ENCODE measurements at places on chromosomes 16 and 17. TPM values are rescaled to one million over a fixed set of nuclear protein-coding genes. Genes with fewer than 3 reads are reported as not detected.

GRCh38 chr17:72705905-72706395 lies 386.5 kb downstream of the SLC39A11 start:
- H3K4me3 ChIP-seq: no peak overlapping the region
- no peak for DNase-seq
- H3K36me3 ChIP-seq: no peaks in the 10 kb centered on the region
- peaks cover 6% of the 10 kb centered on the region for H3K4me1 ChIP-seq

DNA sequence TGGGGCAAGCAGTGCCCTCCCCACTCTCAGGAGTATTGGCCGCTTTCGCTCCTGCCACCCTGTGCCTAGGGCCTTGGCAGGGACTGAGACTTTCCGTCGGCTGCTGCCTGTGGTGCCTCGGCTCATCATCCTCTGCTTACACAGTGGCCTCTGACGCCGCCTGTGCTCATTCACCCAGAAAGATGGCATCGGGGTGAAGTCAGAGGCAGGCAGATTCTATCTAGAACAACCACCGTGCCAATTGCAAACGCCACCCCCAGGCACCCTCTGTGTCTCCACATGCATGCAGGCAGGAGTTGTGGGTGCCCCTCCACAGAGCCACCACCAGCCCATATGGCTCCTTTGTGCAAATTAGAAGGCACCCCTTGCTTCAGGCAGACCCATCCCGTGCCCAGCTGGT lies 154.2 kb upstream of the GSE1 start:
- H3K27me3 ChIP-seq: no peaks in the 10 kb centered on the region
- H3K27ac ChIP-seq: no peak overlapping the region
- H3K4me1 ChIP-seq: peaks cover 4% of the 10 kb centered on the region
- H3K36me3 ChIP-seq: no peaks in the 10 kb centered on the region

GRCh38 chr17:65629234-65629690 lies 67.8 kb upstream of the AXIN2 start:
- H3K4me1 ChIP-seq: no peaks in the 10 kb centered on the region
- no peaks in the 10 kb centered on the region for H3K36me3 ChIP-seq
- H3K27me3 ChIP-seq: no peaks in the 10 kb centered on the region
- H3K4me3 ChIP-seq: no peak overlapping the region
- no peak for DNase-seq

DNA sequence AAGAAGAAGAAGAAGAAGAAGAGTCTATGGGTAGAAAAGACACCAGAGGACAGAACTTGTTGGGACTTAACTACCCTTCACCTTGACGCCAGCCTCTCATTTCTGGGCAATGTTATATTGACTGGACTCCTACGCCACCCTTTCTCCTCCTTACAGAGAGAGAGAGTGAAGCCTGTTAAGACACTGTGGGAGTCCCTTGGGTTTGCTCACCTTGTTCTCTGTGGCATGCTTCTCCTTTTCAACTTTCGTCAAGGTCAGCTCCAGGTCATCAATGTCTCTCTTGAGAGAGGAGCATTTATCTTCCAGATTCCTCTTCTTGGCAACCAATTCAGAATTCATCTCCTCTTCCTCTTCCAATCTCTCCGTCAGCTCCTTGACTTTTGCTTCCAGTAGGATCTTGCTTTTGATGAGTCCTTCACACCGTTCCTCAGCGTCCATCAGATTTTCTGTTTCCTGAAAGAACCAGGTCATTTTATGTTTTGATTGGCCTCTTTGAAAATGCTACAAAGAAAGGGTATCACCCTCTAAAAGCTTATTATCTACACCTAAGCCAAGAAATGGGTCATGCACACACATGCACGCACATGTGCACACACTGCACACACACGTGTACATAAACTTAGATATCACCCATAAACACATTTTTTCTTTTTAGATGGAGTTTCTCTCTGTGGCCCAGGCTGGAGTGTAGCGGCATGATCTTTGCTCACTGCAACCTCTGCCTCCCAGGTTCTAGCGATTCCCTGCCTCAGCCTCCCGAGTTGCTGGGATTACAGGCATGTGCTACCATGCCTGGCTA lies 48.8 kb downstream of the MYH13 start:
- H3K4me3 ChIP-seq: no peak overlapping the region
- DNase-seq: no peak
- no peaks in the 10 kb centered on the region for H3K27me3 ChIP-seq
- peaks cover 4% of the 10 kb centered on the region for H3K4me1 ChIP-seq

DNA sequence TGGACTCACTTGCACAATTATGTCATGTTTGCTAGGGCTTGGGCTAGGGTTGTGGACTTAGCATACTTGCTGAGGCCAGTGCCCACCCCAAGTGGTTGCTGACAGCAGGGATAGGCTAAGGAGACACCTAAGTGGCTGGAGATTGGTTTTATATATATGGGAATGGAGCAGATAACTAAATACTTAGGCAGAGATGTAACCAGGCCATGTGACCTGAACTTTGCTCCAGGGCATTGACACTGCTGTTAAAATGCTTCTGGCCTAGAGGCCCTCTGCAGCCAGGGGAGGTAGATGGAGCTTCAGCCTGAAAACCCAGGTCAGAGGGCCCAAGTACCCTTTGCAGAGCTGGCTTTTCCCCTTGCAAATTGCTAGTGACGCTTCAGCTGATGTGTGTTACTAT lies 1.4 kb upstream of the ITGB3 start:
- H3K4me1 ChIP-seq: peaks cover 9% of the 10 kb centered on the region
- no peak for DNase-seq
- no peak overlapping the region for H3K4me3 ChIP-seq
- no peak overlapping the region for H3K27ac ChIP-seq
- H3K27me3 ChIP-seq: peaks cover 36% of the 10 kb centered on the region
- no peaks in the 10 kb centered on the region for H3K36me3 ChIP-seq

DNA sequence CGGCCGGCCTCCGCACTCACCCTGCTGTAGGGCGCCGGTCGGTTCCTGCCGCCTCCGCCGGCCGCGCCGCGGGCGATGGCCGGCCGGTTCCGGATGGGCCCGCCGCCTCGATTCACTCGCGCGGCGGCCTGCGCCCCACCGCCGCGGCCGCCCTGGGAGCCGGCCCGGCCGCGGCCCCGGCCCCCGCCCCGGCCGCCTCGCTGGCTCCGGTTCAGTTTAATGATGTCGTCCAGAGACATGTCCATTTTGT lies 158 bp downstream of the ALYREF start:
- H3K27ac ChIP-seq: no peak overlapping the region
- peaks cover 36% of the 10 kb centered on the region for H3K4me1 ChIP-seq
- H3K36me3 ChIP-seq: peaks cover 2% of the 10 kb centered on the region
- no peaks in the 10 kb centered on the region for H3K27me3 ChIP-seq
- no peak for DNase-seq
- H3K4me3 ChIP-seq: no peak overlapping the region

- H3K27me3 ChIP-seq: no peaks in the 10 kb centered on the region
- H3K4me3 ChIP-seq: no peak overlapping the region
- DNase-seq: no peak
- H3K4me1 ChIP-seq: no peaks in the 10 kb centered on the region
- no peaks in the 10 kb centered on the region for H3K36me3 ChIP-seq
Observed at GRCh38 chr16:62406387-62406786, 370.1 kb upstream of the CDH8 start.

DNA sequence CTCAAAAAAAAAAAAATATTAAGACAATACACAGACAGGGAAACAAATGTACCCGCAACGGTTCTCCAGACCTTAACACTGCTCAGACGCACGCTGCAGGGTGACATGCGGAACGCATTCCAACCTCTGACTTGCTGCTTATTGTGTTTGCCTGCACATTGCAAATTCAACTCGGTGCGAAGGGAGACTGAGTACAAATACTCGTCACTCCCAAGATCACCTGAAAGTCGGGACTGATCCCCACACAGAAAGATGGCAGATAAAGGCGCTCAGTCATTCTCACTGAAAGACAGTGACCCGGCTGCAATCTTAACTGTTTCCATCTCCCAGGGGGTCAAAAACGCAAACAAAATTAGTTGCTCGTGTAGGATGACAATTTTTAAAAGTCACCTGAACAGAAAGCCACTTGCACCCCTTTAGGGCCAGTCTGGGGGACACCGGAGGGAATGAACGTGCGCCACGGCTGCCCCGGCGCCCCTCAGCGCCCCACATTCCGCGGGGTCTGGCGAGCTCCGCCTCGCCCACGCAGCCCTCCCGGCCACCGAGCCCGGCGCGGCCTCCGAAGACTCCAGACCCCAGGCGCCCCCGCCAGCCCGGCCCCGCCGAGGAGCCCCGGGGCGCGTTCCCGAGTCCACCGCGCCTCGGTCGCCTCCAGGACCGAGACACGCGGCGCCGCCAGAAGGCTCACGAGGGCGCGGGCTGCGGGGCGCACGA lies 589 bp downstream of the CLCN7 start:
- H3K4me3 ChIP-seq: peak overlapping the region; percentile 67
- DNase-seq: no peak
- no peak overlapping the region for H3K27ac ChIP-seq

DNA sequence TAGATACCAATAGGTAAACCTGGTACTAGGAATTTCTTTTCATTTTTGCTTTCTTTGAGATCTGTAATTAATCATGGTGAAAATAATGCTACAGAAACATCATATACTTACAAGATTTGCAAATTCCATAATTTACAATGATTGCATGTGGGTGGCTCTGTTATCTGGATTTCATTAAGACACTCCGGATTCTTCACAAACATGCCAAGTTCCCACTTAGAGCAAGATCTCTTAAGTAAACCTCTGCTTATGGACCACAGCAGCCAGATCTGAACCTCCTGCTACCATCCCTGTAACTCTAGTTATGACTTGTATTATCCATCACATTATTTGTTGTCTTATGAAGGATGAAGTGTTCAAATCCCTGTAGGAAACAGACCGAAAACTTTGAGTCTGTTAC lies 424.7 kb downstream of the CDH13 start:
- H3K27ac ChIP-seq: no peak overlapping the region
- no peak for DNase-seq
- no peaks in the 10 kb centered on the region for H3K36me3 ChIP-seq
- no peaks in the 10 kb centered on the region for H3K4me1 ChIP-seq
- no peak overlapping the region for H3K4me3 ChIP-seq

DNA sequence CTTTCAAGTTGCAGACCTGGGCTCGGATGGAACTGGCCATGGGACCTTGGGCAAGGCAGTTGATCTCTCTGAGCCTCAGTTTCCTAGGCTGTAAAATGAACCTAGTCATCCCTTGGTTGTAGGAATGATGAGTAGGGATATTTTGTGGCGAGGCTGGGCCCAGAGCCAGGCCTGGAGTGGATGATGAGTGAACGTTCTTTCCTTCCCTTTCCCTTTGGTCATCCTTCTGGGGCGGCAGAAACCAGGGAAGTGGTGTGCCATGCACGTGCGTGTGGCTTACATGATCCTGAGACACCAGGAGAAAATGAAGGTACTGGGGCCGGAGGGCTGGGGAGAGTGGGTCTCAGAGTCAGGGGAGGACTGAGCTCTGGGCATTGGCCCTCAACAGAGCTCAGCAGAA lies 8.4 kb downstream of the FBRS start:
- no peaks in the 10 kb centered on the region for H3K27me3 ChIP-seq
- no peak overlapping the region for H3K27ac ChIP-seq
- H3K4me1 ChIP-seq: peaks cover 31% of the 10 kb centered on the region
- peaks cover 42% of the 10 kb centered on the region for H3K36me3 ChIP-seq

DNA sequence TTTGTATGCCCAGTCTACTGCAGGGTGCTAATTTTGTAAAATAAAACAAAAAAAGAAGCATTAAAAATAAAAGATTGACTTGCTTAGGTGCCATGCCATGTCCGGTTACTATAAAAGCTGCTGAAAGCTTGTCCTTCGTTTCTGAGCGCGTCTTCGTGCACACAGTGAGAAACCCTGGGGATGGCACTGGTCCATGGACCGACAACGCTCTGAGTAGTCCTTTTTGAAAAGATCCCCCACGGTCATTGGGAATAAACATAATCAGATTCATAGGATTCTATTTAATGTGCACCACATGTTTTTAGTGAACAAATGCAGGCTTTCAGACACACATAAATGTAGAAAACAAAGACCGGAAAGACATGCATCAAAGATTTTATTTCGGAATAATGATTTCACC lies 146.3 kb downstream of the XYLT1 start:
- H3K4me1 ChIP-seq: peaks cover 4% of the 10 kb centered on the region
- DNase-seq: no peak
- no peaks in the 10 kb centered on the region for H3K36me3 ChIP-seq
- no peak overlapping the region for H3K27ac ChIP-seq

DNA sequence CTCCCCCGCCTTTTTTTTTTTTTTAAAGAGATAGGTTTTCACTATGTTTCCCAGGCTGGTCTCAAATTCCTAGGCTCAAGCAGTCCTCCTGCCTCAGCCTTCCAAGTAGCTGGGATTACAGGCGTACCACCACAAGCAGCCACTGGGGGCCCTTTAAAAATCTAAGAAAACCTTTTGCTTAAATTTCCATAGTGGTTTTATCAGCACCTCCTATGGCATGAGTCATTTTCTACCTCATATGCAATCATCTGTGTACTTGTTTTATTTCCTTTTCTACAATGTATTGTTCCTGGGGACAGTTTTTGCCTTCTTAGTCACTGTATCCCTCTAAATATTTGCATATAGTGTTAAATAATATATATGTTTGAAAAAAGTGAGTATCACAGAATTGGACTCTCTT lies 29.2 kb downstream of the GNA13 start:
- peak; percentile 25 for DNase-seq
- no peaks in the 10 kb centered on the region for H3K36me3 ChIP-seq
- H3K27me3 ChIP-seq: no peaks in the 10 kb centered on the region
- peak overlapping the region; percentile 60 for H3K27ac ChIP-seq
- no peak overlapping the region for H3K4me3 ChIP-seq

DNA sequence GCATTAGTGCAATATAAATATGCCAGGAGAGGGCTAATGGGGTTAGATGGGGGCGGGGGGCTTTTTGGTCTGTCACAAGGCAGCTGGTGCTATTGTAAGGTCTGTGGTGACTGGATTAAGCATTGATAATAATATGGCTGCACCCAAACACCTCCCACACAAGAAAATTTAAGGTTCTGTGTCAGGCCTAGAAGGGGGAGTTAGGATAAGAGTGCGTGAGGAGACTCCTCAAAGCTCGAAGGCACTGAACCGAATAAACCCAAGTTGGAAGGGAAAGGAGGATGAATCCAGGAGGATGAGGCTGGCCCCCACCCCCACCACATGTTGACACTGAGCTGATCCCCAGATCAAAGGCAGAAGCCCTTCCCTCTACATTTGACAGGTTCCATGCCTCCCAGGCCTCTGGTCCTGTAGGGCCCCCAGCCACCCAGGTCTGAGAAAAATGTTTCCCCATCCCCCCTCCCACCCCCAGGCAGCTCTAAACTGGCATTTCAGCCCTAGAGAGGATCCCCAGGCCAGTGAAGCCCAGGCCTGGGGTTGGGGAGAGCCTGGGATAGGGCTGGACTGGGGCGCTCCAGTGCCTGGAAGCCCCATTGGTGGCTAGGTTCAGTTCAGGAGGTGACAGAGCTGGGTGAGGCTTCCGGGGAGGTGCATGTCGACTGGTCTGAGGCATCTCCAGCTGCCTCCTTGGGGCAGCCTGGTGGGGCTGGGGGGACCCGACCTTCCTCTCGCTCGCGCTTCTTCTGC lies 1.7 kb downstream of the HOXB1 start:
- H3K4me3 ChIP-seq: no peak overlapping the region

GRCh38 chr17:64385187-64386083 lies 5.2 kb downstream of the PECAM1 start:
- DNase-seq: no peak
- H3K36me3 ChIP-seq: peaks cover 10% of the 10 kb centered on the region
- peaks cover 16% of the 10 kb centered on the region for H3K4me1 ChIP-seq
- H3K27me3 ChIP-seq: no peaks in the 10 kb centered on the region
- H3K4me3 ChIP-seq: no peak overlapping the region

Gene TBC1D3E
- not detected for total RNA-seq
